ENCODE measurements at places on chromosomes 2 and 18. TPM values are rescaled to one million over a fixed set of nuclear protein-coding genes. Genes with fewer than 3 reads are reported as not detected.
A peak's percentile ranks its signal among the peaks of the same experiment; 100 is the strongest.

DNA sequence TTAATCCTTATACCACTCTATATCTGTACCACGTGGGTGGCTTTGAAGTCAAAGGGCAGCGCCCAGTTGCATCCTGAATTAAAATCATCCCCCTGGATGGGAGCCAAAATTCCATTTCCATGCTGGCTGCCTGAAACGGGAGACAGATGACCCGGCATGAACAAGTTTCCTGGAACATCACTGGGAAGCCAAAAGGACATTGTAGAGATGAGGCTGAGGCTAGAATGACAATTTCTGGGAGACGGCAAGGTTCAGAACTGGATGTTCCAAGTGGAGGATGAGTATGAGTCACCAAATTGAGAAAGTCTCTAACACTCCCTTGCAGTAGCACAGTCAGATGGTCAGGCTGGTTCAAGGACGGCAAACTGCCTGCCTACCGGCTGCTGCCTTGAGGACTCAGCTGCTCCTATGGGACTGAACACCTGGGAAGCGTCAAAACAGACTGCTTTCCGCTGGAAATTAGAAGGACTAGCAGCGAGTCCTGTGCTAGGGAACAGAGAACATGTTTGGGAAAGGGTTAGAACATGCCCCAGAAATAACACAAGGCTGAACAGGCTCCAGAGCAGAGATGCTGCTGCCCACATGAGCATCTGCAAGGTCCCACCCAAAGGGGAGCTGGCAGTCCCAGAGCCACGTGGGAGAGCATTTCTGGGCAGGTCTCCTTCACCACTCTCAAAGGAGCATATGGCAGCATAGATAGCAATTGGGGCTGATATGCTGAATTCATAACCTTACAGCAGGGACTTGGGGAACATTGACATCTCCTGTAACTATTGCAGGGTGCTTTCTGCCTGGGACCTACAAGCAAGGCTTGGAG, 32.0 kb downstream of the YPEL5 start:
- DNase-seq = peak; percentile 48

CGREF1 gene
- total RNA-seq = 11.6 TPM

DNA sequence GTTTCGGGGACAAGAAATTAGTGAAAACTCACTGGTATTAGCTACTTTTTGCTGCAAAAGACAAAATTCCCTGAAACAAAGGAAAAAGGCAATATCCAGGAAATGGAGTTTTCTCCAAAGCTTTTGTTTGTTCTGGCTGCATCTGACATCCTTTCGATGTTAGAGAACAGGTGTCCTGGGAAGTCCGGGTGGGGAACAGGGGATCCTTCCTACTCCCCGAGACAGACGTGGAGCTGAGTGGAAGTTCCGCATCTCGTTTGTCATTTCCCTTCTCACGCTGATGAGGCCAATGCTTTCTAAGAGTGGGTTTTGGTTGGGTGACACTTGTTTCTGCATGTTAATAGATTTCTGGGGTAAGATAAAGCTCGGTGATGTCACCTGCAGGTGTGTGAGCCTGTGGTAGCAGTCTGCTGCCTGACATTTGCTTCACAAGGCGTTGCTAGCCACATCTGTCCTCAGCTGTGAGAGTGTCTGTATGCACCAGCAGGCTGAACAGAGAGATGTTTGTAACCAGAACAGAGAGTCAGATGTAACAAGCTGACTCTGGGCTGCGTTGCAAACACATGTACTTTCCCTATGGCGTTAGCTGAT, 125.9 kb downstream of the ACOXL start:
- no peak for DNase-seq

DNA sequence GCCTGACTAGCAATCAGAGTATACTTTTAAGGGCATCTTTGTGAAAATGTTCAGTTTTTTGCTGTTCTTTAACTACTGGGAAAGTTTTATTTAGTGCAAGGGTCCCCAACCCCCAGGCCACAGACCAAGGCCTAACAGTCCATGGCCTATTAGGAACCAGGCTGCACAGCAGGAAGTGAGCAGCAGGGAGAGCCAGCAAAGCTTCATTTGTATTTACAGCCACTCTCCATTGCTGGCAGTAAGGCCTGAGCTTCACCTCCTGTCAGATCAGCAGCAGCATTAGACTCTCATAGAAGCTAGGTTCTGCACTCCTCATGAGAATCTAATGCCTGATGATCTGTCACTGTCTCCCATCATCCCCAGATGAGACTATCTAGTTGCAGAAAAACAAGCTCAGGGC, 17.1 kb upstream of the NR4A2 start:
- DNase-seq = no peak

DNA sequence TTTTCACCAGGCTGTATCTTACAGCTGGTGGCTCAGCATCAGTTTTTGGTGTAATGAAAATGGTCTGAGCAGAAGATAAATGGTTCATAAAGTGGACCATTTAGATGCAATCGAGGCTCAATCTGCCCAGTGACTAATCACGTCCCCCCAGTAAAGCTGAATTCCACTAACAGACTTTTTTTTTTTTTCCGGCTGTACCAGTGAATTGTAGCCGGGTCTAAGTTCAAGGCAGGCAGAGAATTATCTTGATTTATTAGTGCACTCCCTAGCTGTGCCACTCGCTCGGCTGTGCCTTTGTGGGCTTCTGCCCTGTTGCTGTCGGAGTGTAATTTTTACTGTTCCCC, 215.1 kb upstream of the POU3F3 start:
- DNase-seq = no peak

- peak; percentile 95 for DNase-seq
Measured at GRCh38 chr18:6672821-6673308, 56.7 kb upstream of the ARHGAP28 start.

SPIRE1 gene
- 22.1 TPM for total RNA-seq

CCDC141 gene
- total RNA-seq = 5.3 TPM

DNA sequence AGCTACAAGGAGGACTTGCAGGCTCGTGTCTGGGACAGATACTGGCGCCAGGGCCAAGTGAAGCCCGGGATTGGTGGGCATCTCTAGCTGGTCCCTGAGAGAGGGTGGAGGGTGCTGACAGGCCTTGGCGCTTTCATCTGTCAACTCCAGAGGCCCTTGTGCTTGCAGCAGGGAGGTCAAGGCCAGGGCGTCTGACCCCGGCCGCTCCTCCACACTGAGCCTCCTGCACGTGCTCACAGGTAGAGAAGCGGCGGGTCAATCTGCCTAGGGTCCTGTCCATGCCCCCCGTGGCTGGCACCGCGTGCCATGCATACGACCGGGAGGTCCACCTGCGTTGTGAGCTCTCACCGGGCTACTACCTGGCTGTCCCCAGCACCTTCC, 9.5 kb downstream of the CAPN10 start:
- DNase-seq = no peak

LRRFIP1 gene
- total RNA-seq = 76.3 TPM

NGEF gene
- total RNA-seq = 1.2 TPM

- peak; percentile 69 for DNase-seq
Measured at GRCh38 chr2:71064110-71064611, 4.3 kb upstream of the NAGK start.

ZSWIM2 gene
- total RNA-seq = 0.96 TPM

MARCHF7 gene
- total RNA-seq = 119 TPM

GRCh38 chr2:4246364-4247131, 543.2 kb downstream of the DCDC2C start:
- DNase-seq = no peak

- no peak for DNase-seq
Measured at GRCh38 chr2:96386470-96386869, 50.9 kb downstream of the NCAPH start.

GRCh38 chr2:96622544-96622943, 15.6 kb downstream of the KANSL3 start:
- DNase-seq = no peak

LIPG gene
- total RNA-seq = 6.7 TPM
